ENCODE measurements at places on chromosomes 12 and 14. TPM values are rescaled to one million over a fixed set of nuclear protein-coding genes. Genes with fewer than 3 reads are reported as not detected.

- DNase-seq: no peak
Observed at GRCh38 chr14:68987653-68988036, 8.5 kb upstream of the ACTN1 start.

GRCh38 chr12:5524769-5525436 lies 93.0 kb downstream of the NTF3 start:
- no peak for DNase-seq

DNA sequence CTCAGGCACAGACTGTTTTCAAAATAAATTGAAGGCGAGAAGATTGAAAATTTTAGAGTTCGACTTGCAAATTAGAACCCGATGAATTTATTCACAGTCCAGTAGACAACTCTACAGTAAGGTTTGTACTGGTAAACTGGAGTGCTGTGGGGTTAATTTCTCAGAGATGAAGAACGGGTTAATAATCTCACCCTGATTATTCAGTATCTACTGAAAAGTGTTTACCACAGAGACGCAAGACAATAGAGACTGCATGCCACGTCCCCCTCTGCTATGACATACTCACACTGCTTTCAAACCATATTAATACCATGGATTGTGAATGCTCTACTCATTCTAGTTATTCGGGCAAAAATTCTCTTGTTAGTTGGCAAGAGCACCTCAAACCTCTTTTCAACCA lies 36.1 kb downstream of the CFL2 start:
- DNase-seq: no peak

- DNase-seq: no peak
Observed at GRCh38 chr14:42628602-42629001, 1021.9 kb downstream of the LRFN5 start.

GRCh38 chr12:89345376-89345775 lies 6.9 kb downstream of the DUSP6 start:
- no peak for DNase-seq

DNA sequence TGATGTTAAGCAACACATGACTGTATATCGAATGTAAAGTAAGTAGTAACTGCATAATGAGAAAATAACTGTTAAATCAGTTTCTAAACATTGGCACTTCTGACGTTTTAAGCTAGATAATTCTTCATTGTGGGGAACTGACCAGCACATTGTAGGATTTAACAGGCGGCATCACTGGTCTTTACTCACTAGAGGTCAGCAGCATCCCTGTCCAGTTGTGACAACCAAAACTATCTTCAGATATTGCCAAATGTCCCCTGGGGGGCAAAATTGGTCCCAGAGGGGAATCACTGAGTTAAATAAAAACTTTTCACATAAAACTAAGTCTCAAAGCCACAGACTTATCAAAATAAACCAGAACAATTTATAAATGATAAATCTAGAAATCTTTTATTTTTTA lies 65.3 kb downstream of the BLTP3B start:
- peak; percentile 2 for DNase-seq

GRCh38 chr12:95412482-95413311 lies 61.3 kb upstream of the METAP2 start:
- no peak for DNase-seq

- no peak for DNase-seq
Observed at GRCh38 chr12:121403721-121404120, 3.8 kb downstream of the RNF34 start.

DNA sequence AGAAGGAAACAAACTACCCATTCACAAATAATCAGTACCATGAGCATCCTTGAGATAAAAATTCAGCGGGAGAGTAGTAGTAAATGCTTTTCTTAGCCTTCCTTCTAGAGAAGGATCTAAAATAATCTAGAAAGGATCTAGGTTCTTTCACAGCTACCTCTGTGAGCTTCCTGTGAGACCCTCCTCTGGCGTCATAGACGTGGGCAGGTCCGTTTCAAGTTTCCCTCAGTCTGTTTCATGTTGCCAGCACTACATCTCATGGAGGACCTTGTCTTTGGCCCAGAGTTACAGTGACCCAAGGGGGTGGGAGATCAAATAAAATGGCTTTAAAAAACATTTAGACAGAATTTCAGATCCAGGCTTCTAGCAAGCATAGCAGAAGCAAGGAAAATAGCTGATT lies 13.6 kb downstream of the DAAM1 start:
- DNase-seq: no peak

DNA sequence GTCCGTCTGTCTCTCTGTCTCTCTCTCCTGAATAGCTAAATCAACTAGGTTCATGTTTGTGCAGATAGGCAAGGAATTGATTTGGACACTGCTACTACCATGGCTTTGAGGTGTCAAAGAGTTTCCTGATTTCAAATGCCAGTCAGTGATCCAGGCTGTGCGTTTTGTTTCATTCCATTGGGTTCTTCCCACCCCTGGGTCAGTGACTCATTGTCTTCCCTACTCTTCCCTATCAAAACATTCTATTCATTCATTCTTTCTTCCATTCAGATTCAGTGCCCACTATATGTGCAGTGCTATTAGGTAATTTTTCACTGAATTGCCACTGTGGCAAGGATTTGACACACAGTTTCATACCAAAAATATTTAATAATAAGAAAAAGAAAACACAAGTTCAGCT lies 50.4 kb downstream of the RPH3A start:
- peak; percentile 38 for DNase-seq

DNA sequence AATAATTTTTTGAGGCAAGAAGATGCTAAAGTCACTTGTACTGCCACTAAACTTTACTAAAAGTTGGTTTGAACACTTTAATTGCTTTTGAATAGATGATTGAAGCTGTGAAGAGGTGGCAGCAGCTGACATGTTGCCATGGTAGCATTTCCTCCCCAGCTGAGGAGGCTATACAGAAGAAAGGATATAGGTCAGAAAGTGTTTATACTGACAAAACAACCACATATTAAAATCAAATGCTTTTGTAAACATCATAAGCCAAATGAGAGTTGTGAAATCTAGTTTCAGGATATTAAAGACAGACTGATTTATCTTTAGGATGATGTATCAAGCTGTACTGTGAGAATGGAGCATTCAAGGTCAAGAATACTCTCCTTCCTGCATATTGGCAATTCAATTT lies 41.7 kb downstream of the TSPAN19 start:
- no peak for DNase-seq

GRCh38 chr14:99562856-99563748 lies 40.9 kb downstream of the CCDC85C start:
- DNase-seq: peak; percentile 62

DNA sequence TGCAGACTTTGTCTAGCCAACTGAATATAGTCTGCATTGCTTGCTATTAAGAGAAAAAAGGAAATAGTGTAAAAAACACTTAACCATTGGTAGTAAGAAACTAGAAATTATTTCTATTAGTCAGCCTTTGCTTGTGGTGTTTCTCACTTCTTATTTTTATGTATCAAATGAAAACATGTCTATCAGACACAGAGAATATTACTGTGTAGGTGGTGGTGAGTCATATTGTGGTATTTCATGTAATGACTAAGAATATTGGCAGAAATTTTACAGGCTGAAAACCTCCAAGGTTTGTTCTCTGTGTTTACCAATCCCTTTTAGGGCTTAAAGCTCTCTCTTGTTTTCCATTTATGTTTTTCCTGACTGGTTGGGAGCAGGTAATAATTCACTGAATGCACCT lies 87.2 kb downstream of the DAAM1 start:
- DNase-seq: peak; percentile 33

DNA sequence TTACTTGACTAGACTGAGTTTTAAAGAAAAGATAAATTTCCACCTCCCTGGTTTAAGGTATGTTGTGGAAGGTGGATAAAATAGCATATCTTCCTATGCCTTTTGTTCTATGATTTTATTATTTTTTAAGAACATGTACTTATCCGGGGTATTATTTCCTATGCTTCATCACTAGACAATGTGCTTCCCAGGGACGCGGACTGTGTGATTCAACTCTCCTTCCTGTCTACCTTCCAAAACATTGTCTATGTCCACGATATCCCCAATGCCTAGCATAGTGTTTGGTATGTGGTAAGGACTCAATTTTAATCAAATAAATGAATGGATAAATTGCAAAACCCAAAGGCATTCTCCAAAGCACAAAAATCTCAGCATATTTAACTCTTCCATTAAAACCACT lies 8.3 kb upstream of the CCND2 start:
- no peak for DNase-seq

- no peak for DNase-seq
Observed at GRCh38 chr14:99363616-99364290, 91.8 kb upstream of the BCL11B start.

- DNase-seq: no peak
Observed at GRCh38 chr12:92297405-92297804, 151.8 kb upstream of the BTG1 start.

DNA sequence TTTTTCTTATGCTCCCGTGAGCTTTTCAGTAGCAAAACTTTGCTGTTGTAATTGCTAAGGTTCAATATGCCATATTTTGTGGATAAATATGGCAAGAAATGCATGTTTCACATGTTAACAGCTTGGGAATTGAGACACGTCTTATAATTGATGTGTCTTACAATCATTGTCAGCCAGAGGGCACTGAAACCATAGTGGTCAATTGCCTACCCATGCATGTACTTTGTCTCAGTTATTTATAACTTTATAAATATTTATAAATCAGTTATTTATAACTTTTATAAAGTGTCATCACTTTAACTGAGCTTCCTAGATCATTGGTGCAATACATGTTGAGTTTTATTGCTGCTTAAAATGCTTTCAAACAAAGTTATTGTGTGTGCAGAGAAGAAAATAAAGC lies 82.0 kb downstream of the CATSPERB start:
- peak; percentile 38 for DNase-seq

- no peak for DNase-seq
Observed at GRCh38 chr14:90742729-90743128, 73.5 kb downstream of the TTC7B start.

DNA sequence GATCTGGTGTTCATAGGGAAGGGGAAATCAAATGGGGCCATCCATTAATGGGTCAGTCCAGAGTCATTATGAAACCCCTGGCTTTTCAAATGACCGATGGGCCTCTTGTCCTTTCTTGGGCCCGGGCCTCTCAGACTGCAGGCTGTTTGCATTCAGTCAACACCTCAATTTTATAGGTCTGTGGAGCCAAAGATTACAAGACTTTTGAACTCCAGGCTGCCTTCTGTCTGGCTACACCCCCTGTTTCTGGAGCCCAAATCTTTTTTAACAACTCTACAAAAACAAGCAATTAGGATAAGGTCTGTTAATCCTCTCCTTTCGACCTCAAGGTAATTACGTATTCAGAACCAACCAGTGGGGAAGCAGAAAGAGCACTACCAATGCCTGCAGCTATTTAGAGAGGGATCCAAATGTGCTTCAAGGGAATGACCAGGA lies 35.6 kb downstream of the DUSP6 start:
- DNase-seq: no peak

- DNase-seq: no peak
Observed at GRCh38 chr14:103393070-103393469, 7.9 kb downstream of the MARK3 start.

DNA sequence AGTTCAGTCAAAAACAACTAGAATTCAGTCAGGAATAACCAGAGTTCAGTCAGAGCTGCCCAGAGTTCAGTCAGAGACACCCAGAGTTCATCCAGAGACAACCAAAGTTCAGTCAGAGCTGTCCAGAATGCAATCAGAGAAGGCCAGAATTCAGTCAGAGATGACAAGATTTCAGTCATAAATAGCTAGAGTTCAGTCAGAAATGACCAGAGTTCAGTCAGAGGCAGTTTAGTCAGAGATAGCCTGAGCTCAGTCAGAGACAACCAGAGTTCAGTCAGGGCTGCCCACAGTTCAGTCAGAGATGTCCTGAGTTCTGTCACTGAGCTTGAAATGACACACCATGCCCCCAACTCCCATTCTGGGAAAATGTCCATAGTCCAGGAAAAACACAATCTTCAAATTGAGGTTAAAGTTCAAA lies 1102.8 kb downstream of the BCL11B start:
- DNase-seq: no peak

GRCh38 chr14:22623047-22623446 lies 21.1 kb downstream of the OR6J1 start:
- no peak for DNase-seq

GRCh38 chr14:97250931-97251330 lies 453.7 kb downstream of the VRK1 start:
- DNase-seq: no peak

DNA sequence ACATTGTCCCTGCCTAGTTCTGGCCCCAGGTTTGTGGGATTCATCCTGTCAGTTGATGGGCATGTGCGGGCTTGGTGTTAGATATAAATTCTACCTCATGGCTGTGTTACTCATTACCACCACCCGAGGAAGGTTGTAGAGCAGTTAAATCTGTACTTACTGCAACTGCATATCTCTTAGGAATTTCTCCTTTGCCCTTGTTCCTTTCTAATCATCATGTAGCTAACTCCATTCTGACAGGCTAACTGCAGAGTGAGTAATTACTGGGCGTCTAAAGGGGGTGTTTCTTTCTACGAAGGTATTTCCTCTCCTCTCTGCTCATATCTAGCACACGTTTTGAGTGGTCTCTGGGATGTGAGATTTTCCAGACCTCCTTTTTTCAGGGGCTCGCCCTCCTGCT lies 1076.7 kb downstream of the TMTC2 start:
- DNase-seq: no peak

DNA sequence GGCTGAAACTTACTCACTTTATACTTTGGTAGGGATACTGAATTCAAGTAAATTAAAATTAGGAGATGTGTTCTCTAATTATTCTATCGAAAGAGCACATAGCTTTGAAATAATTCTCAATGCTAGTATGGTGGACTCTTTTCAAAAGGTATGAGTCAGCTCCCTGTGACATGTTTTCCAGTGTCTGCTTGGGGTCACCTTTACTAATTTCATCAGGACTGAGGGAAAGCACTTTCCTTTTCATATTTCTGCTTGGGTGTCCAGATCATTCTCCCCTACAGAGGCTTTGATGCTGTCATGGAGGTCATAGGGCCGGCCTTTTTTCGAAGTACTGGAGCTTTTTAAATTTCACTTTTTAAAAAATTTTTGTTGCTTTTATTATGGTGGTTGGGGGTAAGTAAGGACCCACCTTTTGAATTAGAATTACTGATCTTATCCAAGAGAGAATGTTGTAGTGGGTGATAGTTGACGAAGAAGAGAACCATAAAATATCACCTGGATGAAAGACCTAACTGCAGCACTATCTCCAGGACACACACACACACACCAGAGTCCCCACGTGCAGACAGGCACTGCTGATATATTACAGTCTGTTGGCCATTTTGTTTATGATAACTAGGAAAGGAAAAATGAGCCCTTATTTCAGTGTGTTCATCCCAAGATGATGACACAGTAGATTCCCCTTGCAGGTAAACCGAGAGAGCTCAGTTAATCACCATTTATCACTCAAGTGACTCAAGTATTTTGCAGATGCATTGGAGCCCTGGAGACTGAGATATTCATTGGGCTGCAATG lies 558.6 kb downstream of the DIO2 start:
- no peak for DNase-seq

Gene RASSF9
- total RNA-seq: 0.07 TPM

Gene SYNDIG1L
- total RNA-seq: not detected

Gene SERPINA5
- not detected for total RNA-seq

Gene ZFHX2
- 0.43 TPM for total RNA-seq

Gene FZD10
- not detected for total RNA-seq

Gene PHETA1
- total RNA-seq: 4.8 TPM

Gene CPNE6
- not detected for total RNA-seq

Gene AKAP6
- total RNA-seq: 0.92 TPM

Gene HSPB8
- 35.8 TPM for total RNA-seq

Gene SLC5A8
- total RNA-seq: not detected

Gene SDS
- total RNA-seq: not detected

Gene PTGDR
- total RNA-seq: not detected

Data from NCI-H460 (cell line).